ENCODE measurements at places on chromosomes 4 and X. TPM values are rescaled to one million over a fixed set of nuclear protein-coding genes. Genes with fewer than 3 reads are reported as not detected.

DNA sequence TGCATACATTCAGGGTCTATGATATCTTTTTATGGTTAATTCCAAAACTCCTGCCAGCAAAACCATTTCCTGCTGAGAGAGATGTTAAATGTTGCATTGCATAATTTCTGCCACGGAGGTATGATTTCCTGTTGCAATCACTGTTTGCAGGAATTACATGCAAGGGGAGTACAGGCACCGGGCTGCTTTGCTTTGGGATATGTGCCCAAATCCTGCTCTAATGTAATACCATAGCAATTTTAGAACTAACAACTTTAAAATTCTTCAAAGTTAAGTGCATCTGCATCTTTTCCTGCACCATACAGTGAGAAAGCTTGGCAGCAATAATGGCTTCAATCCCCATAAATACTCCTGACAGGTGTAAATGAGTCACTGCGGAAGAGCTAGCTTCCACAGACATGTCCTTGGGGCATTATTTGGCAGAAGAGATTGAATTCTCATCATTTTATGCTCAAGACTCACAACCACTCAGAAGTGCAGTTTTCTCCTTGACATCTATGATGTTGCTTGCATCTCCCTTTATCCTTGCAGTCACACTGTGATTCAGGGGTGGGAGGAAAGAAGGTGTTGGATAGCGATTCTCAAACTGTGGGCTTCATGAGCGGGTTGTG lies 29.6 kb downstream of the TRIM2 start:
- no peak for DNase-seq

- no peak for DNase-seq
Observed at GRCh38 chr4:11505221-11505971, 76.7 kb upstream of the HS3ST1 start.

GRCh38 chr4:133149932-133150471 lies 908 bp downstream of the PCDH10 start:
- no peak for DNase-seq

DNA sequence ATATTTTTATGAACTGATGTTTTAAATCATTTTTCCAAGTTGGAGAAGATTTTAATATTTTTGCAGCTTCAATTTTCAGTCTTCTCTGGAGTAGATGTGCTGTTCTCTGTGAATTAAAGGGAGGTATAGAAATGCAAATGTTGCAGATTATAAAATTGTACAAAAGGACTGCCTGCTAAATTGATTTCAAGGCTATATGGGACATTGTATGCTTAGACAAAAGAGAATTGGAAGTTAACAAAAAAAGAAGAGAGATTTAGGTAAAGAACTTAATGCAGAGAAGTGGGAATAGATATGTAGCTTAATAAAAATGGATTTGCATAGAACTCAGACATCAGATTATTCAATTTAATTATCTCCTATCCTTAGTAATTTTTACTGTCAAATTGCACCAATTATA lies 403.3 kb downstream of the ZIC3 start:
- DNase-seq, result no peak

GRCh38 chr4:185920171-185920570 lies 108.2 kb upstream of the SORBS2 start:
- DNase-seq, result no peak

DNA sequence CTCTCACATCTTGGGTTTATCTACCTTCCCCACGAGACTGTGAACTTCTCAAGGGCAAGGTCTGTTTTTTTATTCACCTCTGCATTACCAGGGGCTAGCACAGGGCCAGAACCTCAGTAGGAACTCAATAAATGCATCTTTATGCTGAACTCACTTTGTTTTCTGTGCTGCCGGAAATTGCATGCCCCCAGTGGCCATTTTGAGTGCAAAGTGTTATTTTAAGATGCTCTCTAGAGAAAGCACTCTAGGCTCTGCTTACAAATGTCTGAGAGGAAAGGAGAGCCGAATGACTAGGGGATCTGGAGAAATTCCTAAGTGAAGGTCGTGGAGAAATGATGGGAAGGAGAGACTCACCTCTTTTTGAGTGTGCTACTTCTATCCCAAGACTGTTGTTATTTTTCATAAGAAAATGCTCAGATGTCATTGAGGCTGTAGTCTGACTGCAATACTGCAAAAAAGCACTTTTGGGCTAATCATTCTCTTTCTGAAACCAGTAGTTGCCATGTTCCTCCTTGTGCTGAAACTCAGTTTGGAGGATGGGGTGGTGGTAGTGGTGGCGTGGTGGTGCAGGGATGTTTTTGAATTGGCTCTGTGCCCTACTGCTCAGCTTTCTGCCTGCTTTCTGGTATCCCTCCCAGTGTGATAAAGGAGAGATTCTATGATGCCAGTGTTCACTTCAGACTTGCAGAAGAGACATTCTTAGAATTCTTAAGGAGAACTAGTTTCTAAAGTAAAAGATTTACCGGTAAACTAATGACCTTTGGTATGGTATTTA lies 41.3 kb downstream of the DOCK11 start:
- DNase-seq, result peak; percentile 11

GRCh38 chrX:39582091-39582490 lies 515.7 kb downstream of the BCOR start:
- DNase-seq, result no peak

DNA sequence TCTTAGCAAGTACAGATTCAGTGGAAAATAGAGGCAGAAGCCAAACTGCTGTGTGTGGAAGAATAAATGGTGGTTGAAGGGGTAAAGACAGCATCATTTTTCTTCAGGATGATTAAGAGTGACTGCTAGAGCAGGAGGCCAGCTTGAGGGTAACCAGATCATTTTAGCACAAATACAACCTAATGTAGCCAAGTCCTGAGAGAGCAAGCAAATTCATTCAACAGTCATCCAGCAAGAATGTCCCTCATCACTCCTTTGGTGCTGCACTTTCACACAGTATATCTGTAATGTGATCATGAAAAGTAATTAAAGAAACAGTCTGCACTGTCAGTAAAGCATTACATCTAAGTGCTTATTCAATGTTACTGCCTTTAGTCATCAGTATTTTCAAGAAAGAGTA lies 44.8 kb downstream of the NPFFR2 start:
- no peak for DNase-seq

GRCh38 chr4:22356987-22357596 lies 158.8 kb downstream of the ADGRA3 start:
- no peak for DNase-seq

The SLC16A2 gene
- 48.4 TPM for total RNA-seq

The PCDH18 gene
- 41.2 TPM for total RNA-seq

The CD38 gene
- total RNA-seq, result 0.37 TPM

The DGAT2L6 gene
- total RNA-seq, result not detected

The ASB12 gene
- 0.60 TPM for total RNA-seq

The OCIAD2 gene
- 91.3 TPM for total RNA-seq

The SYP gene
- 7.0 TPM for total RNA-seq

Measured in WTC11 (cell line).